Neural progenitor cell (in vitro differentiated cells): ENCODE measurements at places on chromosomes 12 and 14. TPM values are rescaled to one million over a fixed set of nuclear protein-coding genes. Genes with fewer than 3 reads are reported as not detected.

The LRFN5 gene
- total RNA-seq = 0.12 and 0.49 TPM in 2 replicates

- peak; percentile 46 for DNase-seq
- H3K27ac ChIP-seq = no peak overlapping the region
- no peaks in the 10 kb centered on the region for H3K27me3 ChIP-seq
- no peak overlapping the region for H3K4me3 ChIP-seq
Measured at GRCh38 chr12:3107071-3107583, 29.9 kb downstream of the TSPAN9 start.

- no peak for DNase-seq
- no peak overlapping the region for H3K27ac ChIP-seq
- no peaks in the 10 kb centered on the region for H3K27me3 ChIP-seq
- no peaks in the 10 kb centered on the region for H3K36me3 ChIP-seq
- H3K4me3 ChIP-seq = no peak overlapping the region
- no peaks in the 10 kb centered on the region for H3K4me1 ChIP-seq
Measured at GRCh38 chr14:90911121-90911520, 94.9 kb upstream of the TTC7B start.

DNA sequence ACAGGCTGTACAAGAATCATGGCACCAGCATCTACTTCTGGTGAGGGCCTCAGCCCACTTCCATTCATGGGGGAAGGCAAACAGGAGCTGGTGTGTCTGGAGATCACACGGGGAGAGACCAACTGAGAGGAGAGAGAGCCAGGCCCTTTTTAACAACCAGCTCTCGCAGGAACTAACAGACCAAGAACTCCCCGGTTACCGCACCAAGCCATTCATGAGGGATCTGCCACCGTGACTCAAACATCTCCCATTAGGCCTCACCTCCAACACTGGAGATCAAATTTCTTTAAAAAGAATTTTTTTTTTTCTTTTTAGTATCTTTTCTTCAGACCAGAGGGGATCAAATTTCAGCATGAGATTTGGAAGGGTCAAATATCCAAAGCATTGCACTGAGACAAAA lies 16.7 kb upstream of the AQP2 start:
- no peaks in the 10 kb centered on the region for H3K27me3 ChIP-seq
- no peaks in the 10 kb centered on the region for H3K4me1 ChIP-seq
- H3K4me3 ChIP-seq = no peak overlapping the region
- DNase-seq = no peak
- no peaks in the 10 kb centered on the region for H3K36me3 ChIP-seq
- H3K27ac ChIP-seq = no peak overlapping the region

DNA sequence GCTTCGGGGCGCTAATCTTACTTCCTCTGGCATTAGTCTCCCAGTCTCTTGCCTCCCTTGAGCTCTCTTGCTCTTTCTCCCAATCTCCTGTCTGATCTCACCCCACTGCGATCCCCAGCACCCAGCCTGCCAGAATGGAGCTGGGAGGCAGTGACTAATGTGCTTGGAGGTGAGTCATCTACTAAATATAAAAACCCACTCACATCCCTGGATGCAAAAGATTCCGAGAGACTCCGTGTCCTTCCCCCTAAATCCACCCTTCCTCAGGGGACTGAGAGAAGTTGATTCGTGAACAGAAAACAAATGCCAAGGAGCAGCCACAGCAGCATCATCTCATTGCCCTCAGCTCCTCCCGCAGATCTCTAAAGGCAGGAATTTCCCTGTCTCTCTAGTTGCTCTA lies 45.7 kb upstream of the KCNA5 start:
- no peak overlapping the region for H3K27ac ChIP-seq
- H3K4me1 ChIP-seq = peaks cover 6% of the 10 kb centered on the region
- no peak overlapping the region for H3K4me3 ChIP-seq
- no peaks in the 10 kb centered on the region for H3K27me3 ChIP-seq
- no peaks in the 10 kb centered on the region for H3K36me3 ChIP-seq
- DNase-seq = no peak

DNA sequence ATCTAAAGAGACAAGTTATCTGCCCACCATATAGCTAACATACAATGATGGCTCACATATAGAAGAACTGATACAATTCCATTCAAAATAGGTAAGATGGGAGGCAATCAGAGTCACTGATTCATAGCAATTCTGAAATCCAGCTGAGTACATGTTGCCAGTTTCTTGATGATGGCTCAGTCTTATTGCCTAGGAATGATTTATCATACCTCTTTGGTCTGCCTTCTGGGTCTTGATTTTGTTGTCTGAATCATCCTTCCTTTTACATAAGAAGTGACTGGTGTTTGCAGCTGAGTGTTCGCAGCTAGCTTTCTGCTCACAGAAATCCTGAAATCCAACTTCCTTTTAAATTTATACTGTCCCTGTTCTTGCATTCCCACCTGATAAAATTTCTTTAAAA lies 463.2 kb upstream of the MGAT4C start:
- no peaks in the 10 kb centered on the region for H3K36me3 ChIP-seq
- no peaks in the 10 kb centered on the region for H3K4me1 ChIP-seq

The DAO gene
- total RNA-seq = not detected in 2 replicates

DNA sequence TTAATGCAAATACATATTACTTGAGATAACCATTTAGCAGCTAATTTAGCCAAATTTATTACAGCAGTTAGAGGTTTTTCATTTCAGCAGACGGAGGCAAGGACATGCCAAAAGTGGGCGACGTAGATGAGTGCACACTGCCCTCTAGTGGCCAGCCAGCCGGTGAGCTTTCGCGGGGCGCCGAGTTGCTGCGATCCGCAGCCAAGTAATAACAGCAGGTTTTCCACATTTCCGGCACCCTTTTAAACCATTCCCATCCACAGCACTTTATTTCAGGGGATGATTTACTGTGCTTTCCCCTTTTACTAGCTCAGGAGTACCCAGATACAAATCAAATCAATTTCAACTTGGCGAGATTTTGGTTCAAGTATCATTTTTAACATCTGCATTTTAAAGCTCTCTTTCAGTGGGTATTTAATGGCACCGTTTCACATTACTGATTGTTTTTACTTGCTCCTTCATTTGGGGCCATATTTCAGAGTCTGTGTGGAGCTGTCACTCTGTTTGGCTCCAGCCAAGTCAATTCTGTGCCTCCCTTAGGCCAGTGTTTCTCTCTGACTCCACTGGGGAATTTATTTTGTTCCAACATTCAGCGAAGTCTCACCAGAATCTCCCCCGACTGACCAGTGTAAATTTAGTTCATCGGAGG lies 158.0 kb downstream of the EGLN3 start:
- DNase-seq = peak; percentile 88

The CACNA2D4 gene
- total RNA-seq = 3.0 and 8.5 TPM in 2 replicates

GRCh38 chr14:51308866-51309265 lies 68.8 kb downstream of the TMX1 start:
- H3K36me3 ChIP-seq = no peaks in the 10 kb centered on the region
- DNase-seq = no peak
- no peaks in the 10 kb centered on the region for H3K4me1 ChIP-seq
- no peak overlapping the region for H3K4me3 ChIP-seq
- no peak overlapping the region for H3K27ac ChIP-seq
- no peaks in the 10 kb centered on the region for H3K27me3 ChIP-seq

The KCNH5 gene
- total RNA-seq = 1.9 and 4.6 TPM in 2 replicates

- peaks cover 6% of the 10 kb centered on the region for H3K4me1 ChIP-seq
- no peaks in the 10 kb centered on the region for H3K27me3 ChIP-seq
- no peak overlapping the region for H3K4me3 ChIP-seq
- no peak for DNase-seq
- no peak overlapping the region for H3K27ac ChIP-seq
Measured at GRCh38 chr14:72741826-72742117, 152.1 kb downstream of the DPF3 start.

DNA sequence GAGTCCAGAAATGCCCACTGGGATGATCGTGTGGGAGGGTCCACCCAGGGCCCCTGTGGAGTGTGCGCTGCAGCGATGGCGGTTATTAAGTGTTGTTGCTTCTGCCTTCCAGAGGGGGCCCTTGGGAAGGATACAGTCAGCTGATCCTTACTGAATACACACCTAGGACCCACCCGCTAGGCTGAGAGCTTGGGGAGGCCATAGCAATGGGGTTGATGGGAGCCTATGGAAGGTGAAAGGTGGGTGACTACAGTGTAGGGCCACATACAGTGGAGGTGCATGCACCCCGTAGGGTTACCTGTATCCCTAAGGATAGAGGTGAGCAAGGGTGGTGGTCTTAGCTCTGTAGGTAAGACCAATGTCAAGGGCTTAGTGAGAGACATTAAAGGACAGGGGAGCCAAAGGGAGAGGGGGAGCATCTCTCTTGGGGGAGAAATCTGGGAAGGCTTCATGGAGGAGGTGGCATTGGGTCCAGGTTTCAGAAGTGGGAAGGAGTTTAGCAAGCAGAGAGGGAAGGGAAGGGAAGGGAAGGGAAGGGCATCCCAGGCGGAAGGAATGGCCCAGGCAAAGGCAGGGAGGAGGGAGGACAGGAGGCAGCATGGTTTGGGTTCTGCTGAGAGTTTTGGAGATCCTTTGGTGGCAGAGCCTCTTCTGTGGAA lies 73.1 kb upstream of the RIN3 start:
- no peaks in the 10 kb centered on the region for H3K27me3 ChIP-seq
- no peak overlapping the region for H3K4me3 ChIP-seq
- DNase-seq = no peak
- H3K4me1 ChIP-seq = no peaks in the 10 kb centered on the region

DNA sequence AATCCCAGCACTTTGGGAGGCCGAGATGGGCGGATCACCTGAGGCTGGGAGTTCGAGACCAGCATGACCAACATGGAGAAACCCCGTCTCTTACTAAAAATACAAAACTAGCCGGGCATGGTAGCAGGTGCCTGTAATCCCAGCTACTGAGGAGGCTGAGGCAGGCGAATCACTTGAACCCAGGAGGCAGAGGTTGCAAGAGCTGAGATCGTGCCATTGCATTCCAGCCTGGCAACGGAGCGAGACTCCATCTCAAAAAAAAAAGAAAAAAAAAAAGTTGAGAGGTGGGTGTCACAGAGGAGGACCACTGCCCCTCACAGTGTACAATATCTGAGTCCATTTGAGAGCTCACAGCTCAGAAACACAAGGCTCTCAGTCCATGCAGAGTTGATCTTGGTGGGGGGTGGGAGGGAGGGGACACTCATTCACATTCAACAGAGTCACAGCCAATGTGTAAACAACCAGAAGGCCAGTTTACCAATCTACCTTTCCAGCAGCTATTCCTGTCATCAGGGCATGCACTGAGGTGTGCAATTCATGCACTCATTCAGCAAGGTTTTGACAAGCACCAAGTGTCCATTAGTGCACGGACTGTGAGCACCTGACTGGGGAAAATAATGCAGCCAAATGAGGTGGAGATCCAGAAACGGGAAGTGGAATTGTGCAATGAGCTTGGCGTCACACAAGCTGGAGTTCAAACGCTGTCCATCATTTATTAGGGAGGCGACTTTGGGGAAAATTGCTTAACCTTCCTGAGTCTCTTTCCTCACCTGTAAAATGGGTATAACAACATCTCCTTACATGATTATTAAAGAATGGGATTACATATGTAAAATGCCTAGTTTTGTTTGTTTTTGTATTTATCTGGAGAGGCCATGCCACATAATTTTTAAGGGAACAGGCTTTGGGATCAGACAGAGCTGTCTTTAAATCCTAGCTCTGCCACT lies 4.4 kb upstream of the EIF5 start:
- no peaks in the 10 kb centered on the region for H3K27me3 ChIP-seq
- no peaks in the 10 kb centered on the region for H3K36me3 ChIP-seq
- H3K27ac ChIP-seq = no peak overlapping the region
- H3K4me3 ChIP-seq = no peak overlapping the region

GRCh38 chr14:102131741-102132140 lies 8.0 kb upstream of the WDR20 start:
- peaks cover 5% of the 10 kb centered on the region for H3K4me1 ChIP-seq
- H3K27ac ChIP-seq = no peak overlapping the region
- no peaks in the 10 kb centered on the region for H3K36me3 ChIP-seq
- no peak for DNase-seq
- no peak overlapping the region for H3K4me3 ChIP-seq

DNA sequence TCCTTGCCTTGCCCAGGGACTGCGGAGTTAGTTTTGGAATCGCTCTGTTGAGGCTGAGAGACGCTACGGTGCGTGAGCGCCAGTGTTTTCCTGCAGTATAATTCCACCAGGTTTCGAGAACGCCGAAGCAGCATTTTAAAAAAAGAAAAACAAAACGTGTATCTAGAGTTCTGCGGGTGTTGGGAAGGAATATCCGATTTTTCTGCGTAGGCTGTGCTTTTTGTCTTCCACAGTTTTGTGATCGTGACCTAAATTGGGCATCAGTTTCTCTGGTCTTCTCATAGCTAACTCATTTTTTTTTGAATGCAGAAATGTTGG lies 778 bp downstream of the DNM1L start:
- DNase-seq = no peak
- H3K4me3 ChIP-seq = peak overlapping the region; percentile 80
- peaks cover 11% of the 10 kb centered on the region for H3K4me1 ChIP-seq
- no peaks in the 10 kb centered on the region for H3K27me3 ChIP-seq
- H3K36me3 ChIP-seq = no peaks in the 10 kb centered on the region
- H3K27ac ChIP-seq = peak overlapping the region; percentile 87

DNA sequence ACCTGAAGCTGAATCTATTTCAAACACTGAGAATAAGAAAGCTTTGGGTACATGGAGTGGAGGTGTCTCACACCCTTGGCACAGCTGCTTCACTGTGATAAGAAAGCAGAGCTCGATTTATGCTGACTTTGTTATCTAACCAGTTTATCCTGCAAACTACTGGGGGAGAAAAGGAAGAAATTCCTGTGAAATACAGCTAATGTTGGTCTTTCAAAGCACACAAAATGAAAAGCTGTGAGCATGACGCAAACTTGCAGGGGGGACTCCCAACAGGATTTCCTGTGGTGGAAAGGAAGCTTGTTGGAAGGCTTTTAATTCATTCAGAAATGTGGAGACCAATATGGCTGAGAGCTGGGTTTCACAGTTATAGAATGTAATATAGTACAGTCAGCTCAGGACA lies 53.4 kb downstream of the SRGAP1 start:
- no peaks in the 10 kb centered on the region for H3K27me3 ChIP-seq
- H3K36me3 ChIP-seq = no peaks in the 10 kb centered on the region
- no peak for DNase-seq
- H3K4me1 ChIP-seq = peaks cover 7% of the 10 kb centered on the region

The TEX52 gene
- total RNA-seq = not detected in 2 replicates

GRCh38 chr14:72614365-72614764 lies 279.5 kb downstream of the DPF3 start:
- no peak overlapping the region for H3K27ac ChIP-seq
- H3K4me1 ChIP-seq = peaks cover 11% of the 10 kb centered on the region
- H3K36me3 ChIP-seq = no peaks in the 10 kb centered on the region
- no peak for DNase-seq
- H3K27me3 ChIP-seq = no peaks in the 10 kb centered on the region
- no peak overlapping the region for H3K4me3 ChIP-seq

- no peaks in the 10 kb centered on the region for H3K27me3 ChIP-seq
- no peak overlapping the region for H3K27ac ChIP-seq
- peaks cover 19% of the 10 kb centered on the region for H3K4me1 ChIP-seq
Measured at GRCh38 chr14:46322730-46323403, 328.7 kb downstream of the RPL10L start.
